ENCODE measurements at places on chromosomes 4 and X.

DNA sequence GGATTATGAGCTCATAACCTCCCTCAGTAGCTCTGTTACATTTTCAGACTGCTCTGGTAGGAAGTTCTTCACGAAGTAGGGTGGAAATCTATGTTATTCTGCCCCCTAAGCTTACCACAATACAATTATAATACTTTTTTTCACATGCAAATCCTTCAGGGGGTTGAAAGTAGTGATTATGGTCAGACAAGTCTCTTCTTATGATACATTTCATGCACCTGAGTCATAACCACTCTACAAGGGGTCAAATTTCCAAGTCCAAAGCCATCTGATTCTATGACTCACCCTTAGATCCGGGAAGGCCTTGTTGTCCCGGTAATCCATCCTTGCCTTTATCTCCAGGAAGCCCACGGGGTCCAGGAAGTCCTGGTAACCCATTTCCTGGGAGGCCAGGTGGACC, 95.2 kb downstream of the ATG4A start:
- no peak for DNase-seq

GRCh38 chr4:109989618-109990017, 76.9 kb downstream of the EGF start:
- no peak for DNase-seq

- no peak for DNase-seq
These were observed 41.4 kb upstream of the NDST4 start for GRCh38 chr4:115154826-115155225.

DNA sequence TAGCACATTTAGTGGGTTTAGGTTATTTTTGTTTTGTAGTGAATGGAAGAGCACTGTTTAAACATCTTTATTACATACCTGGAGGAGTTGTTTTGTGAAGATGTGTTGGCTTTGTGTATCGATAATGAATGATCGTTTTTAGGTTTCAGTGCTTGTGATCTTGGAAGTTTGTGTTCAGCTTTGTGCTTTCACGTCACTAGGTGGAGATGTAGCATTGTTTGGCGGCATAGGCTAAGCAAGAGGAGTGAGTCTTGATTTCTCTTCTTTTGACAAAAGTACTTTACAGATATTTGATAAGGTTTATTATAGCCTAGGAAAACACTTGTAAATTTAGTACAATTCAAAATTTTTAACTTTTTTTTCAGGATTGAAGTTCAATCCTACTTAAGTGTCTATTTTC, 50.4 kb downstream of the PDK3 start:
- no peak for DNase-seq

GRCh38 chr4:128955751-128956150, 137.6 kb downstream of the SCLT1 start:
- no peak for DNase-seq

DNA sequence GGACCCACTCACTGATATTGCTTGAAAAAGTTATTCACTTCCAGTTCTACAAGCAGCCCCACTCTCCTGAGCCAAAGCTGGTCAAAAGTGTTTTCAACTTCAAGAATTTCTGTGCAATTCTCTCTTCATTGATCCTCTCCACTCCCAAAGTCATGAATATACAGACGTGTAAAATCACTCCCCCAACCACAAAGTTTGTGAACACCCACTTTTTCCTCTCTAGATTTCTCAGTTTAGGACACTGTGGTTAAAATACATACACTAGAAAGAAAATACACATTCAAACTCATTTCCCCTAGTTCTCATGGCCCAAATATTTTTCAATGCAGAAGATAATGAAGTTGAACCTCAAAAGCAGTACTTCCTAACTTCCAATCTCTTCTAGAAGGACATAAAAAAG, 116.3 kb downstream of the MSN start:
- no peak for DNase-seq

GRCh38 chr4:6476893-6477292, 4.5 kb upstream of the PPP2R2C start:
- DNase-seq = no peak

DNA sequence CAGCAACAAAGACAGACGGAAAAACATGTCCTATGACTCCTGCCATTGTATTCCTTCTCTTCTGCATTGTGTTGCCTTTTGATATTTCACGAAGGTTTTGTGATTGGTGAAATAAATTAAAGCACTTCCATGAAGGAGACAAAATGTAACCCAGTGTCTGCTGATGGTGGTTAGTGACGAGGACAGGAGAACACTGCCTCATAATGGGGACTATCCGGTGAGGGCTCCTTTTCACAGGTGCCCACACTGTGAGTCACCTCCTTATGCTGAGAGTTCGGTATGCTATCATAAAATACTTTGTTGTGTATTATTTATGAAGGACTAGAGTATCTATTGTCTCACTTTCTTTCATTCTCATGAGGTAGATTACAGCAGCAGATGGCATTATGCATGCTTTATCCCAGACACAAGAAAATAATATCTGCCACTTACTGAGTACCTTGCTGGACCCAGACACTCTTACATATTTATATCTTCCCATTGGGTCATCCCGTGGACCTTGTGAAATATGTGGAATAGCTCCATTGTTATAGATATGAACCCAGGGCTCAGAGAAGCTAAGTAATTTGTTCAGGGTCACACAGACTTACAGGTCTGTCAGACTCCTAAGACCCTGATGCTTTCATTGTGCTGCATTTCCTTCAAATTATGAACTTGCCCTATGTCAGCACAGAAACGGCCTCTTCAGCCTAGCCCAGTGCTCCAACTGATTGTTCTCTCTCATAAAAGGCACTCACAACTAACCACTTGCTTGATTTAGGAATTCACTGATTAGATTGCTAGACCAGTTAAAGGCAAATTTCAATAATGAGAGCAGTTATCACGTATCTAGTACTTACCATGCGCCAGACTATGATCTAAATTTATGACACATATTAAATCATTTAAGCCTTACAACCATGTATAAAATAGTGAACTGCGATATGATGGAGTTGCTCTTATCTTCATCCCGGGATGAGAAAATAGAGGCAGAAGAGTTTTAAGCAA, 31.2 kb downstream of the PLS3 start:
- no peak for DNase-seq
